NCI-H748 treated with DMSO at 0.1 percent for 48 hours (cell line): ENCODE measurements at places on chromosomes 1 and 21.

- DNase-seq: no peak
Observed at GRCh38 chr1:18234790-18235242, 127.2 kb downstream of the IGSF21 start.

DNA sequence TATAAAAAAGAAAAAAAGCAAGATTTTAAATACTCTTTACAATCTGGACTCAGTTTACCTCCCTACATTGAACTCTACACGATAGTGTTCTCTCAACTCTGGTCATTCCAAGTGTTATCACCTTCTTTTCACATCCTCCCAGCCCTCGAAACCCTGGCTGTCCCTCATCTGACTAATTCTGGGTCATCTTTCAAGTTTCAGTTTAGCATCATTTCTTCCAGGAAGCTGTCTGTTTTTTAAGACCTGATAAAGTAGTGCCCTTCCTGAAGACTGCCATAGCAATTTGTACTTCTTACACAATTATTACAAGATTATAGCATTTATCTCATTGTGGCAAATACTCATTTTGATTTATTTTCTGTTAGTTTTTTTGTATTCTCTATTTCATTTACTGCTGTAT, 1.2 kb downstream of the ALG14 start:
- no peak for DNase-seq

DNA sequence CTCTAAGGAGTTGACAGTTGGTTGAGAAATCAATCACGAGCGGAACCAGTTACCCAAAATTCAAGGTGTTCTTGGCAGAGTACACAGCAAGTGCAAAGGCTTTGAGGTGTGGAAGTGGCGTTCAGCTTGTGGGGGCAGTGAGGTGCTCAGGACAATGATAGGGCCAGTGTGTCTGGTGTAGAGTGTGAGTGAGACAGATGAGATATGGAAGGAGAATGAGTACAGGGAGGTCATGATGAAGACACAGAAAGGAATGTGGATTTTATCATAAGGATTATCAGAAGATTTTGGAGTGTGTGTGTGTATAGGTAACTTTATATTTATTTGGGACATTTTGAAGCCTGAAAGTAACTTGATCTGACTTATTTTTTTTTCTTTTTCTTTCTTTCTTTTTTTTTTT, 40.9 kb downstream of the IFI44 start:
- DNase-seq: no peak

- no peak for DNase-seq
Observed at GRCh38 chr1:228379666-228380065, 27.0 kb downstream of the TRIM11 start.

- peak; percentile 89 for DNase-seq
Observed at GRCh38 chr21:33948096-33948950, 32.7 kb upstream of the ATP5PO start.
